ENCODE measurements at places on chromosomes 5 and 9.

DNA sequence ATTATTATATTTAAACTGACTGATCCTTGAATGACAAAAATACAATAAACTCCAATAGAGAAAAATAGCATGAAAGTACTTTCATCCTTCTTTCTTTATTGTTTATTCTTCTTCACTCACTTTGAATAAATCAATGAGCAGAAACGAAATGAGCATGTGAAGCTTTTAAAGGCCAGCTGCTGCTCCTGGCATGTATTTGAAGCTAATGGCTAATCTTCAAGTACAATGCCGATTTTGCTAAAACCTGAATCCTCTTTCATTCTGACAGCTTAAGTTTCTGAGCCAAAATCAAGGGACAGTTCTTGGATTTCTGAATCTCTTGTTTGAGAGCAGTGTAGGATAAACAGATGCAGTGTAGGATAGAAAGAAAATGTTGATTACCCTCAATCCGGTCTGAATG is 237.3 kb downstream of the CDH10 start:
- no peak for DNase-seq

DNA sequence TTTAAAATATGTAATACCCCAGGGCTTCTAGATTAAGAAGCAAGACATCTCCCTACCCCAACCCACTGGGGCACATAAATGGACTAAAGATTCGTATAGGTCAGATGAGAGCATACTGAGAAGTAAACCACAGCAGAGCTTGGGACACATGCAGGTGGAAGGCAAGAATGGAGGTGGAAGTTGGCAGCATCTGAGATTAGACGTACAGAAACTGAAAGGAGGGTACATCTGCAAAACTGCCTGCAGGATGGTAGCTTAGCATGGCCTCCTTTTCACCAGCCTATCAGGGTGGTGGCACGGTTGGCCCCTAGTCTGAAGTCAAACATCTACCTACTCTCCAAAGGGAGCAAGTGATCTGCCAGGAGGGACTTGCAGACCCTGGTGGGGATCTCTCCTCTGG is 181.8 kb downstream of the TSSK1B start:
- DNase-seq, result no peak

- no peak for DNase-seq
These were observed 17.7 kb upstream of the LRRC14B start for GRCh38 chr5:173392-174290.

- DNase-seq, result no peak
These were observed 126.8 kb downstream of the STK32A start for GRCh38 chr5:147361441-147362175.

DNA sequence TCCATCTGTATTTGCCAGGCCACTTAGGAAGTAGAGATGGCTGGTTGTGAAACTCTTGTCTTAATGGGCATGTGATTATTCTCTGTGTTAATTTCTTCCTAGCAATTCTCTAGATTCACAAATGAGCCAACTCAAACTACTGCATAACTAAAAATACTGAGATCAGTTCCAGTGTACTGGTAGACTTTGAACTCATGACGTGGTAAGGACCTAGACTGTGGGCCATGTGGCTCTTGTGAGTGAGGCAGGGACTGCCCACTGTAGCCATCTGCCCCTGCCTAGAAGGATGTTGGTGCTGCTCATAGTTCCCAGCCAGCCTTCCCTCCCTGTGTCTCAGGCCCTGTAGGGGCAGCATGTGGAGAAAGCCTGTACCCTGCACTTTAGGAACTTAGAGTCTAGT is 47.4 kb downstream of the CYSTM1 start:
- no peak for DNase-seq

GRCh38 chr9:74595286-74595685 is 98.2 kb downstream of the RORB start:
- DNase-seq, result no peak
